ENCODE measurements at places on chromosomes 16 and 17.

DNA sequence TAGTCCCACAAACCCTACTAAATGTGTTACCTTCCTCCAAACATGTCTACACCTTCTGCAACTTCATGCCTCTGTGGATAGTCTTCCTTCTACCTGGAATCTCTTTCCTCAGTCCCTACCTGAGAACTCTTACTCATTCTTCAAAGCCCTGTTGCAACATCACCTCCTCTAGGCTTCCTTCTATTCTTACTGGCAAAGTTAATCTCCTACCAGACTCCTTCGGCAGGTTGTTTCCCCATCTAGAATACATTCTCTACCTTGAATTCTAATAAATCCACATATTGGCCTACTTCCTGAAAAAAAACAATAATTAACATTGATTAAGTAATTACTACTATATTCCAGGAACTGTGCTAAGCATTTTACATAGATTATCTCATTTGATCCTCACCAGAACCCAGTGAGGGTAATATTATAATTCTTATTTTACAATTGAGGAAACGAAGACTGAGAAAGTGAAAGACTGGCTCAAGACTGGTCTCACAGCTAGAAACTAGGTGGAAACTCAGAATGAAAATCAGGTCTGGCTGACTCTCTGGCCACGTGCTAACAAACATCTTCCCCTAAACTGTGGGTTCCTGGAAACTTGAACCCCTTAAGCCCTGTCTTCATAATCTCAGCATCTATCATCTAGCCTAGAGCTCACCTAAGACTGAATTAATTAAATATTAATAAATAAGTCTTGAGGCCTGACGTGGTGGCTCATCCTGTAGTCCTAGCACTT lies 4.6 kb upstream of the STAT3 start:
- DNase-seq, result no peak

DNA sequence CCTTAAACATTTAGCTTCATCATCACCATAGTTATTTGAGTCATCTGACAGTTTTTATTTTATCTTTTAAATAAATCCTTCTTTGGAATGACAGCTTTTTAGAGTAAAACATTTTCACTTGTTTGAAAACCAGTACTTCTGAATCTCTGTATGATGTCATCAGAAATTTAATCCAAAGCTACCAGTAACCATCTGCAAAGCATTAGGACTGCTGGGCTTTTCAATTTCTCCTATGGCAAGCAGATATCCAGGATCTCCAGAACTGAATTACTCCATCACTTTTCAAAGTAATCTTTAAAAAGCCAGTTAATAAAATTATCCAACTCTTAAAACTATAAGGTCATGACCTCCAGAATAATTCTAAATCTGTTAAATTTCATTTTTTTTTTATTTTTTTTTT lies 51.5 kb downstream of the CHCT1 start:
- no peak for DNase-seq

DNA sequence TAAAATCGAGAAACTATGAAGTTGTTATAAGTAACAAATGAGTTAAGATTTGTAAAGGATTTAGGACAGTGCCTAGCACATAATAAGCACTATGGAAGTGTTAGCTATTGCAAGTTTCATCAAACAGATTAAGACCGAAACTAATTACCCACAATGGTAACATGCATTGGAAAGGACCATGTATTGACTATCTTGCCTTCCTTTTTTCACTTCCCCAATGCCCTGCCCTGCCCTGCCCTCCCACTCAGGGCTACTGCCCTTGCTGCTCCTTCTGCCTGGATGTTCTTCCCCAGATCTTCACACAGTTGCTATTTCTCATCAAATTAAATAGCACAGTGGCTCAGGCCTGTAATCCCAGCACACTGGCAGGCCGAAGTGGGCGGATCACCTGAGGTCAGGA lies 202.1 kb upstream of the PSMD7 start:
- no peak for DNase-seq

DNA sequence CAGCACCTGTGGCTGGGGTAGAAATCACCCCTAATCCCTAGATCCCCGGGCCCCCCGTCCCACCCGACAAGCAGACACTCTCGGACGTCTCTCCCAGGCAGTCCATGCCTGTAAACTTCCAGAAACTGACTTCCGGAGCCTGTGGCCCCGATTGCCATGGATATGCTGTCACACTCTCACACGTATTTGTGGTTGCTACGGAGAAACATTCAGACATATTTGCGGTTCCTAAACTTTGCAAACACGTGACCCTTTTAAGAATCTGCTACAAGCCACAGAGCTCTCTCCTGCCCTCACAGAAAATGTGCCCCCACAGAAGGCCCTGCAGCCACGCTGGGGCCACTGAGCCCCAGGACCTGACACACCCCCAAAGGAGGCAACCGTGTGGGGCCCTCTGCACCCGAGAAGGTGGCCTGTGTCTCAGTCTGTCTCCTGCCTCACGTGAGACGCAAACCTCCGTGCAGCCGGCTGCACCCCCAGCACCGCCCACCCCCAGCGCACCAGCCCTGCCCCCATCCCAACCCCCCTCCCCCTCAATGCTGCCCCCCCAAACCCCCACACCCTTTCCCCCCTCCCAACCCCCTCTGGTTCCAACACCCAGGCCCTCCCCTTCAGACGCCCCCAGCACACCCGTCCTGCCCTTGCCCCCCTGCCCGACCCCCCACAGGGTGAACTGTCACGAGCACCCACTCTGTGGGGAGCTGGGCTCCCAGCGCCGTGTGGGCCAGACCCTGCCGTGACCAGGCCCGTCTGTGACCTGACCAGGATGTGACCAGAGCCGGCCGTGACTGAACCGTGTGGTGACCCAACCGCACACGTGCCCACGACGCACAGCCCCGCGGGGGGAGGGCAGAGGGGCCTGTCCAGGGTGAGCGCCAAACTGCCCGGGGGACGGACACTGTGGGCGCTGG lies 66.3 kb upstream of the METRNL start:
- DNase-seq, result no peak

GRCh38 chr17:83171661-83172060 lies 92.3 kb downstream of the METRNL start:
- DNase-seq, result no peak

DNA sequence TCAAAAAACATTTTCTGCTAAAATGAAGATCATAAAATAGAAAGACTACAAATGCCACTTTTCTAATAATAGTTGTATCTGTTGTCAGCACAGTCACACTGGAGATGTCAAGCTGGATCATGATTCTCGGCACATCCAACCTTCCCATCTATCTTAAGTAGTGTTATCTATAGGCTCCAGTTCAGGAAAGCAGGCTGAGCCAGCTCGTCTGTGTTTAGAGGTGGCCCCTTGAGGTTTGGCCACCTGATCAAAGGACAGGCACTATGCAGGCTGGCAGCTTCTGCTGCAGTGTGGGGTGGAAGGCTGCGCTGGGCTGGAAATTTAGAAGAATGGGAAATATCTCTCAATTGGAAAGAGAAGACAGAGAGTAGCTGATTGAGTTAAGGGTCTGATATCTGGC lies 32.4 kb downstream of the SMYD4 start:
- DNase-seq, result no peak

DNA sequence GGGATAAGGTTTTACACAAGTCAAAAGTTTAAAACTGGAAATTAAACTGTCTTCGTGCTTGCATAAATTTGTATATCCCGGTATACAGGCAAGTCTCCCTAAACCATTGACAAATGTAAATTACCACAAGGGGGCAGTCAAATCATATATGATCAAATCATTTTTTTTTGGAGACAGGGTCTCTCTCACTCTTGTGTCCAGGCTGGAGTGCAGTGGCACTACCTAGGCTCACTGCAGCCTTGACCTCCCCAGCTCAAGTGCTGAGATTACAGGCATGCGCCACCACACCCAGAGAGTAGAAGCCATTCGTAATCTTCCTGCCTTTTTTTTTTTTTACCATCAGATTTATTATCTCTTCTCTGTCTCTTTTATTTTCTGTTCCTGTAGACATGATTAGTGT lies 18.5 kb downstream of the TOP2A start:
- peak; percentile 53 for DNase-seq

DNA sequence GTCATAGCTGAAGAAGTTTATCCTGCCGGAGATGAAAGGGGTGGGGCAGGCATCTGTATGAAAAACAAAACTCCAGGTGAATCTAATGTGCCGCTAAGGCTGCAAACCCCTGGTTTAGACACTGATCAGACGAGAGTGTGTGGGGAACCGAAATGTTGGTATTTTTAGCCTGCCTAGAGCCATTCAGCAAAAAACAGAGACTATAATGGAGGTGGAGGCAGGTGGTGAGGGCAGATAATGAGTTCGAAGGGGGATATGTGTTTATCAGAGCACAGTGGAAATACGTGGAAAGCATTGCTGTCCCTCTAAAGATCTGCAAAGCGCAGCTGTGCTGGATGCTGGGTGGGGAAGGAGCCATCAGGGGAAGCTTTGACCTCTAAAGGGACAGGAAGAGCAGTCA lies 127.5 kb upstream of the WSCD1 start:
- no peak for DNase-seq

GRCh38 chr17:81040791-81041337 lies 5.9 kb downstream of the BAIAP2 start:
- no peak for DNase-seq

GRCh38 chr17:41481036-41481435 lies at the start of gene KRT35:
Gene KRT35, minus strand, starts transcription at chr17:41481151. Its CDS starts 54 bp downstream, at chr17:41481097.
- no peak for DNase-seq

DNA sequence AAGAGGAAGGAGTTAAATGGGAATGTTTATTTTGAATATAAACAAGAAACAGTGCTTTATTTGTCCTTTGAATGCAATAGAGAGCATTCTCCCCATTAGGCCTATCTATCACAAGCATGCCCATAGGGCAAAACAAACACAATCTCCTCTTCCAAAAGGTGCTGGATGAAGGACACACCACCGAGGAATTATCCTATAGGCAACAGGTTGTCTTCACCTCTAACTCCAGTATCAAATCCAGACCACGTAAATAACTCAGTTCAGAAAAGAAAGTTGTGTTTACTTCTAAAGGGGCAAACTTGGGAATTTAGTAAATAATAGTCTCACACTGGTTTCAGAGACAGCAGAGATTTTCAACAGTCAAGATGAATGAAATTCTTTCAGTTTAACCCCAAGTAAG lies 83.7 kb upstream of the CLEC18B start:
- DNase-seq, result no peak

DNA sequence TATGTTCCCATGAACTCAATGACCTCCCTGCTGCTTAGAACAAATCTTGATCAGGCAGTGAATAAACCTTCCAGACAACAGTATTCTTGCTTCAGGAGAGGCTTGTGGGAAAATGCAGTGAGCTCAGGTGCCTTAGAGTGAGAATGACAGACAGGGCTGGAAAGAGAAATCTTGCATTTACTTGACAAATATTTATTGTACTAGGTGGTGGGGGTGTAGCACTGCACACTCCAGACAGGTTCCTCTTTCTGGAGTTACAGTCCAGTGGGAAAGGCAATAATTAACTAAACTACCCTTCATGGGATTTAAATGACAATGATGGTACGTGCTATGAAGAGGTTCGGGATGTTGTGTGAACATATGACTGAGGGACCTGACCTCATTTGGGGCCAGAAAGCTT lies 182.9 kb downstream of the SHISA9 start:
- DNase-seq, result no peak
